ENCODE measurements at places on chromosomes 16 and 17.

DNA sequence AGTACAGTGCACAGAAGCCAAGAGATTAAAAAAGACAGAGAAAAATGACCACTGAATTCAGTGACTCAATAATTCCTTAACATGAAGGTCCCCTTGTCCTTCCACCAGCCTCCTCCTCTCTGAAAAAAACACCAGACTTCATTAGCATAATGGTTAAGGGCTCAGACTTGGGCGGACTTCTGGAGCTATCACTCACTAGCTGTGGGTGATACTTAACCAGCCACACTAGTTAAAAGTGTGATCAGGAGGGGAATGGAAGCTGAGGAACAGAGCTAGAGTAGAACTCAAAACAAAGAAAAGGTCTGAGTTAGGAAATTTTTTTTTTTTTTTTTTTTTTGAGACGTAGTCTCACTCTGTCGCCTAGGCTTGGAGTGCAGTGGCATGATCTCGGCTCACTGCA lies 23.2 kb downstream of the ZNF652 start:
- no peaks in the 10 kb centered on the region for H3K27me3 ChIP-seq
- H3K4me3 ChIP-seq: peak overlapping the region; percentile 7
- peaks cover 2% of the 10 kb centered on the region for H3K36me3 ChIP-seq
- H3K27ac ChIP-seq: peak overlapping the region; percentile 63

DNA sequence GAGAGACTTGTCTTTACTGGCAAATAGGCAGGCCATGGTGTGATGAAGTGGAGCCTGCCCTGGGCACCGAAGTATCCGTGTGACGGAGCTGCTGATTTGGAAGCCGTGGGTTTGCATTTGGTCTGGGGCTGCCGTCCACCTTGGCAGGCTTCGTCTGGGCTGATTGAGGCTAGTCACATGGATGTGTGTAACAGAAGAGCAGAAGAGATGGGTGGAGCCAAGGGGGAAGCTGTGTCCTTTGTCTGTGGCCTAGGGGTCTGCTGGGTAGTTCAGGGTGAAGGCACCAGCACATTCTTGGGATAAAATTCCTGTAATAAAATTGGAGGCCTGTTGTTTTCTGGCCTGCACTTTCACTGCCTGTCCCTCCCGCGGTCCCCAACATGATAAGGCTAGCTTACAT lies 106.1 kb downstream of the AATF start:
- peaks cover 54% of the 10 kb centered on the region for H3K36me3 ChIP-seq
- H3K4me3 ChIP-seq: no peak overlapping the region
- H3K27ac ChIP-seq: no peak overlapping the region
- H3K4me1 ChIP-seq: no peaks in the 10 kb centered on the region
- no peaks in the 10 kb centered on the region for H3K27me3 ChIP-seq
- DNase-seq: no peak

DNA sequence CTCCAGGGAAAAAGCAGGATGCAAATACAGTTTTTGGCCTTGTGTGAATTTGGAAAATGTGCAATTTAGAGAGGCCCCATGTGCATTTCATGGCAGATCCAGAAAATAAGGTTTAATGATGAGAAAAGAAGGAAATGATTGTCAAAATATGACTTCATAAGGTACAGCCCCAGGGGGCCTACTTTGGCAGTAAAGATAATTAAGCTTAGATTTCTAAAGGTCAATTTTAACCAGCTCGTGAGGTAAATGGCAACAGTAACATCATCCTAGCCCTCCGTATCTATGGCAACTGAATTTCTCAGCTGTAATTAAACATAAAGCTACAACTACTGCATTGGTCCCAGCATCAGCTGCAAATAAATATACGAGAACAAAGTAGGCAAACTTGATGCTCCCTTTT lies 30.0 kb upstream of the PRSS54 start:
- no peak overlapping the region for H3K27ac ChIP-seq
- no peaks in the 10 kb centered on the region for H3K36me3 ChIP-seq
- peaks cover 29% of the 10 kb centered on the region for H3K27me3 ChIP-seq
- DNase-seq: no peak
- no peak overlapping the region for H3K4me3 ChIP-seq
- H3K4me1 ChIP-seq: no peaks in the 10 kb centered on the region

DNA sequence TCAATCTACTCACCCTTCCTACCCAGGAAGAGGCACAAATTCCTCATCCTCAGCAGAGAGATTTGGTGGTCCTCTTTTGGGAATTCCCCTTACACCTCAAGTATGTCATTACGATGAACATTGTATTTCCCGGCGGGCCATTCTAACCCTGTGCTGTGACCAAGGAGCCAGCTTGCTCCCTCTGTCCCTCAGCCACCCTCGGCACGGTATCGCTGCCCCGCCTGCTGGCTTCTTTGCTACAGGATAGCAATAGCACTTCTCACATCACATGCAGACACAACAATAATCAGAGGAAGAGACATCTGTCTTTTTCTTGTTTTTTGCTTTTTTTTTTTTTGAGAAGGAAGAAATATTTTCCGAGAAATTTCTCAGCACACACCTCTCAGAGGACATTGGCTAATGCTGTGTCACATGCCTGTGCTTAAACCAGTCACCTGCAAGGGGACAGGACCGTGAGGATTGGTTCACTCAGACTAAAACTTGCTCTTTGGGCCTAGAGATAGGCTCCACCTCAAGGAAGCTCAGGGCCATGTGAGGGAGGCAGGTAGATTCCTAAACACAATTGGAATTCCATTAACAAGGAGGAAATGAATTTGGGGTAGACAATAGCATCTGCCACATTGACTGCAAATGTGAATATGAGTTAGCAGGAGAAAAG lies 41.2 kb downstream of the TMC5 start:
- peaks cover 36% of the 10 kb centered on the region for H3K27me3 ChIP-seq
- no peak overlapping the region for H3K4me3 ChIP-seq
- H3K27ac ChIP-seq: no peak overlapping the region

DNA sequence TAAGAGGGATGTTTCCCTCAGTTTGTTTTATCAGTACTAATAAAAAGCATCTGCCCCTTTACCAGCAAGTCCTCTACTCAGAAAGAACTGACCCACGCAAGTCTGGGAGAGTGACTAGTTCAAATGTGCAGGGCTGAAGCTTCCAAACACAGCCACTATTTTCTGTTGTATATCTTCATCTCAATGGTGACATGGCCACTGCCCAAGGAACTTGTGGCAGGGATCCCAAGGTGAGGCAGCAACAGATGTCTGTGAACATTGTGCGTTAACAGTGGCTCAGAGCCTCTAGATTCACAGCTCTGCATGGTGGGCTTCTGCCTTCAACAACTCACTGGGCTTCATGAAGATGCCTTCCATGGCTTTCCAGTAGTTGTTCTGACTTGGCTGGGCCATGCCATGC lies 3.7 kb upstream of the BLTP2 start:
- peaks cover 30% of the 10 kb centered on the region for H3K36me3 ChIP-seq
- no peak overlapping the region for H3K4me3 ChIP-seq
- peaks cover 18% of the 10 kb centered on the region for H3K4me1 ChIP-seq
- no peak for DNase-seq
- H3K27ac ChIP-seq: no peak overlapping the region

DNA sequence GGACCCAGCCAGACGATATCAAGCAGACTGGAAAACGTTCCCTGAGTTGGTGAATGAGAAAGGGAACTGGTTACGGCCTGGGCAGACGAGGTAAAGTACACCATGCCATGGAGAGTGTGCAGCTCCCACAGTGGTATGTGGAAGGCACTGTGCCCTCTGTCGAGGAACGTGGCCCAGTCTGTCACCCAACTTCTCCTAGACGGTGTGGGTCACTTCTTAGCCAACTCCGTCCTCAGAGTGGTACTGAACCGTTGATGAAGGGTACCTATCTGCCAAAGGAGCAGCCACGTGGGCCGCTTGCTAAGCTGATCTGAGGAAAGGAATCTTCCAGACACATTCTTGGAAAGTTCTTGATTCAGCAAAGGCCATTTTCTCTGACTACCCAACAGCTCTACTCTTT lies 56.0 kb upstream of the AXIN2 start:
- H3K36me3 ChIP-seq: no peaks in the 10 kb centered on the region
- no peak overlapping the region for H3K4me3 ChIP-seq
- no peaks in the 10 kb centered on the region for H3K4me1 ChIP-seq
- DNase-seq: no peak

DNA sequence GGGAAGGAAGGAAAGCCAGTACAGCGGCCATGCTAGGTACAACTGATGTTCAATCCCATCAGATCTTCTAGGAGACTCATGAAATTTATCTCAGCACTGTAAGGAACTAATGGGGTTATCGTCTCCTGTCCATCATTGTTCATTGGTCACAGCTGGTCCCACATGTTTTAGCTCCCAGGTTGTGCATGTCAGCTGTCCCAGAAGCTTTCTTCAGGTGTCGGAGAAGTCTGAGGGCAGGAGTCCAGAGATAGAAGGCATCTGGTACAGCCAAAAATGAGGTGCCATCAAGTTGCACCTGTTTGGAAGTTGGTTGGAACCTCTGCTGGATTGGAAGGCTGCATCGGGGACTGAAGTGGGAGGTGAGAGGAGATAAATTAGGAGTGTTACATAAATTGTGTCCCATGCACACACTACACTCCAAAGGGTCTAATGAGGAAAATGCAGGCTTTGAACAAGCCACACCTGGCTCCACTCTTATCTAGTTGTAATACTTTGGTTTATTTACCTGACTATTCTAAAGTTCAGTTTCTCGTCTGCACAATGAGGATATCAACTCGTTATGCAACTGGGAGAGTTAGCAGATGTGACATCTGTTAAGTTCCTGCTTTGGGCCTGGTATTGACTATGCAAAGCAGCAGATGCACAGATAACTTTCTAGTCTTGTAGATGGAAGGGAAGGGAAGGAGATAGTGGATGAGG lies 62.9 kb downstream of the MAP2K6 start:
- H3K27me3 ChIP-seq: no peaks in the 10 kb centered on the region
- no peaks in the 10 kb centered on the region for H3K4me1 ChIP-seq
- H3K4me3 ChIP-seq: no peak overlapping the region

- H3K27ac ChIP-seq: no peak overlapping the region
- no peaks in the 10 kb centered on the region for H3K36me3 ChIP-seq
- no peak overlapping the region for H3K4me3 ChIP-seq
Observed at GRCh38 chr17:58234512-58234911, 3.9 kb upstream of the LPO start.

DNA sequence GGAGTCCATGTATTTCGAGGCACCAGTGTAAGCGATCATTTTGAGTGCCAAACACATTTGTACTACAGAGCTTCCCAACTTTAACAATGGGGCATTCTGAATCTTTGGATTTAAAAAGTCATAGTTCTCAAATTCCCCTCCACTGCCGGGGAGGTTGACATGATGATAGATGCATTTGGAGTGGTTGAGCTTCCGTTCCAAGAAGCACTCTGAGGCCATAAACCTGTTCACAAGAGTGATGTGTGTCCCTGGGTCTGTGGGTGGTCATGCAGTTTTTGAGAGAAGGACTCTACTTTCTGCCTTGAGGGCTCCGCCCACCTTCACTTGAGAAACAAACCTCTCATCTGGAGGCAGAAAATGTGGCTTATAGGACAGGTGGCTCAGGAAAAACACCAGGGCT lies 43.7 kb downstream of the IRX5 start:
- H3K4me1 ChIP-seq: no peaks in the 10 kb centered on the region
- no peaks in the 10 kb centered on the region for H3K36me3 ChIP-seq
- no peak overlapping the region for H3K27ac ChIP-seq
- no peak overlapping the region for H3K4me3 ChIP-seq
- DNase-seq: no peak

DNA sequence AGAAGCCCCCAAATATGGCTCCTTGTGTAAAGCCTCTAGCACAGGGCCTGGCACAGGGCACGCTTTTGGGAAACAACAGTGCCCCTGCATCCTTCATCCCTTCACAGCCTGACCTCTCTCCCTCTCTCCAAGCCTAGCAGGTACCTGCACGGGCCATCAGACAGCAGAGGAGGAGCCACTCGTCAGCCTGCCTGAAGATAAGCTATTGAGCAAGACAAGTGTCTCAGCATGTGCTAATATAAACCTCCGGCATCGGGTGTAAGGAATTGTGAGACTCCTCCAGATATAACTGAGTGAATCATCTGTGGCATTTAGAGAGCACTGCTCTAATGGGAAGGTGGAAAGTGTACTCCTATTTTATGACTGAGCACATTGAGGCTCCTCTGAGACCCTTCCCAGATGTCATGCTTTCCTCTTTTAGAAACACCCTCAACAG lies 38.3 kb downstream of the TBX4 start:
- peaks cover 9% of the 10 kb centered on the region for H3K27me3 ChIP-seq
- H3K4me1 ChIP-seq: no peaks in the 10 kb centered on the region
- no peak overlapping the region for H3K4me3 ChIP-seq
- no peak overlapping the region for H3K27ac ChIP-seq

GRCh38 chr16:22352723-22353122 lies 21.7 kb downstream of the CDR2 start:
- H3K36me3 ChIP-seq: peaks cover 15% of the 10 kb centered on the region
- no peak overlapping the region for H3K4me3 ChIP-seq
- H3K4me1 ChIP-seq: peaks cover 42% of the 10 kb centered on the region
- no peaks in the 10 kb centered on the region for H3K27me3 ChIP-seq

DNA sequence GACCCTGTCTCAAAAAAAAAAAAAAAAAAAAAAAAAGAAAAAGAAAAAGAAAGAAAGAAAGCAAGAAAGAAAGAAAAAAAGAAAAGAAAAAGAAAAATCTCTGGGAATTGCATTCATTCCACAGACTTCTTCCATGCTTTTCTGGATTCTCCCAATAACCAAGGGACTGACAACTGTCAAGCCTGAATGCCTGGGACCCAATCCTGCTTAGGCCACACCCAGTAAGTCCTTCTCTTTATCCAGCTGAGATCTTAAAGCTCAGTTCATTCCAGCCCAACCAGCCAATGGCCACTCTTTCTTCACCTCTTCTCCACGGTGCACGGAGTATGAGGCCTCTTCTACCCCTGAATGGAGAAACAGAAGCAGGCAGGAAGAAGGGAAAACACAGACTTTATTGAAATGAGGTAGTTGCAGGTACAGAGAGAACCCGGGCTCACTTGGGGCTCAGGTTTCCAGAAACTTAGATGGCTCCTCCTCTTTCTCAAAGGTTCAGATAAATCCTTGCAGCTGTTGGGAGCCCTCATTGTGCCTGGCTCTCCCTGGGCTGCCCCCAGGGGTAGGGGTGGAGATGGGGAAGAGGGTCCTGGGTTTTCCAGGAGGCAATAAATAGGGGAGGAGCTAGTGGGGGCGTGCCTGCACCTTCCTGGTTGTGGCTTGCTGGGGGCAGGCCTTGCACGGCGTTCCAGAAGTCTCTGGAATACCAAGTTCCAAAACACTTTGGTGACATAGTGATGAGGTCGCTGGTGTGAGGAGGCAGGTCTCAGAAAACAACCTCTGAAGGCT lies 2.5 kb downstream of the HOXB1 start:
- DNase-seq: no peak
- no peaks in the 10 kb centered on the region for H3K36me3 ChIP-seq
- no peak overlapping the region for H3K27ac ChIP-seq
- peaks cover 55% of the 10 kb centered on the region for H3K27me3 ChIP-seq

DNA sequence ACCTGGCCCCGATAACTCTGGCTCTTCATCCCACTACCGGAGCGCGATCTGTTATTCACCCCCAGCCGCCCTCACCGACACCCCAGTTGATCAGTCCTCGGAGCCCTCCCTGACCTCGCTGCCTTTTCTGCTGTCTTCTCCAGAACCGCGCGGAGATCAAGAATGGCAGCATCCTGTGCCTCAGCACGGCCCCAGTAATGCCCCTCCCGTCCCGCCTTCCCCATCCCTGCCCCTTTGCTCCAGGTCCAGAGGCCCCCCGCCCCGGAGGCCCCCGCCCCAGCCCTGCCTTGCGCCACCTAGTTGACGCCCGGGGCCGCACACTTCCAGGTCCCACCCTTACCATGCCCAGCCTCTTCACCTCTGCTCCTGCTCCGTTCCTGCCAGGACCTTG lies 872 bp downstream of the ELMO3 start:
- no peak for DNase-seq
- H3K36me3 ChIP-seq: peaks cover 48% of the 10 kb centered on the region
- peak overlapping the region; percentile 23 for H3K4me3 ChIP-seq
- H3K27me3 ChIP-seq: no peaks in the 10 kb centered on the region

- H3K27ac ChIP-seq: peak overlapping the region; percentile 82
- peaks cover 38% of the 10 kb centered on the region for H3K4me1 ChIP-seq
- no peak for DNase-seq
- H3K4me3 ChIP-seq: peak overlapping the region; percentile 93
Observed at GRCh38 chr16:2008631-2009163, 924 bp downstream of the ZNF598 start.

All from stimulated activated naive B cell treated with anti-CD40 and anti-IgM and Interleukin-4, amounts not matched to agents 10 μg/mL and 1 μg/mL and 100 μg/mL, for 72 hours (primary cell).